ENCODE measurements at places on chromosomes 1 and 21.

- DNase-seq: no peak
Measured at GRCh38 chr1:46466477-46467182, 23.0 kb upstream of the DMBX1 start.

GRCh38 chr1:181112071-181112929 lies 23.8 kb downstream of the IER5 start:
- peak; percentile 76 for DNase-seq

- peak; percentile 35 for DNase-seq
Measured at GRCh38 chr1:47837056-47837830, 159.9 kb downstream of the TRABD2B start.

- peak; percentile 36 for DNase-seq
Measured at GRCh38 chr1:39524171-39524570, 32.7 kb downstream of the BMP8A start.

DNA sequence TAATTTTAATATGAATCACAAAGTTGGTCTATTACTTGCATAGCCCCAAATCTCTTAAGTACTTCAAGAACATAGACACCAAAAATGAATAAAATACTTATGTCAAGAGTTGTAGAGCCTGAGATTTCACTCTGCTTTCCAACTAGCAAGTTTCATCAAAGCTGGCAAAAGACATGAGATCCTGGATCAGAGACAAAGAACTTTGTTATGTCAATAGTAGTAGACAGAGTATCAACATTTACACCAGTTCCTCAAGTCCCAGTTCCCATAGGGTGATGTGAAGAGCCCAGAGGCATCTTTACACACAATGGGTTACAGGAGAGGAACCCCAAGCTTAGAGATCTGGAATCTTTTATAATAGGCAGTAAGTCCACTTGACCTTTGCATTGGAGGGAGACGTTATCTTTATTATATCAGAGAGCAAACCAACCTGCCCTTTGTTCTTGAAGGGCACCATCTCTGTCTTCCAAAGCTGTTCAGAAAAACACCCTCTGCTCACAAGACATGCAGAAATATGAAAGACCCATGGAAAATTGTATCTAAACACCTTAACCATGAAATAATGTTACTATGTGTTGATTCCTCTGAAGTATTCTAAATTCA lies 174.4 kb upstream of the GALNT2 start:
- DNase-seq: no peak

- no peak for DNase-seq
Measured at GRCh38 chr1:193479187-193479586, 292.8 kb upstream of the B3GALT2 start.

DNA sequence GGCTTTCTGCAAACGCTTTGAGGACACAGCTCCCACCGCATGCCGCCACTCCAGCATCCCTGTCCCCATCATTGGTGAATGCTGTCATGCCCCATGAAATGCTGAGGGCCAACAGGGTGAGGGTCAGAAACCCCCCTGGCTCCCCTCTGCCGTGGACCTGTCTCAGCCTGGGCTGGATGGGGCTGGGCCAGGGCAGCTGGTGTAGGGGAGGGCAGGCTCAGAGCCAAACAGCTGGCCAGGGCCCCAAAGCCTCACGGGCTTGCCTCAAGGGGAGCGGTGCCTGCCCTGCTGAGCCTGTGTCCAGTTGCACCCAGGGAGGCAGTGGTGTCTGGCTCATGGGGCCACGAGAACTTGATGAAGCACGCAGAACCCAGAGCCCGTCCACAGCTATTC lies 49.7 kb downstream of the S100B start:
- peak; percentile 44 for DNase-seq

- DNase-seq: no peak
Measured at GRCh38 chr1:167679714-167680113, 42.1 kb upstream of the MPZL1 start.

DNA sequence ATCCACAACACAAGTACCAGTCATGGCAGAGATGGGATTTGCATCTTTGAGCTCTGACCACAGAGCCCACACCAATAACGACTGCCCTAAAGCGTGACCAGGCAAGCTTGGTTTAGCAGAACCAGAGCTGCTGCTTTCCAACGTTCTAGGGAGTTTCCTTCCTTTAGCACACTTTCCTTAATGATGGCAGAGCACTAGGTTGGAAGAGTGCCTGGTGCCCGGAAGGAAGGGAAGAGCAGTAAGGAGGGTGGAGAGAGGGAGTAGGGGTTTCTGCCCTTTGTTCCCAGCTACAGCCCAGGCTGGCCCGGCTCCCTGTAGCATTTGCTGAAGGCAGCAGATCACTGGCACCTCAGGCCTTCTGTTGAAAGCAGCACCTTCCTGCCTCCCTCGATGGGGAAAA lies 6.1 kb upstream of the EVA1C start:
- no peak for DNase-seq

DNA sequence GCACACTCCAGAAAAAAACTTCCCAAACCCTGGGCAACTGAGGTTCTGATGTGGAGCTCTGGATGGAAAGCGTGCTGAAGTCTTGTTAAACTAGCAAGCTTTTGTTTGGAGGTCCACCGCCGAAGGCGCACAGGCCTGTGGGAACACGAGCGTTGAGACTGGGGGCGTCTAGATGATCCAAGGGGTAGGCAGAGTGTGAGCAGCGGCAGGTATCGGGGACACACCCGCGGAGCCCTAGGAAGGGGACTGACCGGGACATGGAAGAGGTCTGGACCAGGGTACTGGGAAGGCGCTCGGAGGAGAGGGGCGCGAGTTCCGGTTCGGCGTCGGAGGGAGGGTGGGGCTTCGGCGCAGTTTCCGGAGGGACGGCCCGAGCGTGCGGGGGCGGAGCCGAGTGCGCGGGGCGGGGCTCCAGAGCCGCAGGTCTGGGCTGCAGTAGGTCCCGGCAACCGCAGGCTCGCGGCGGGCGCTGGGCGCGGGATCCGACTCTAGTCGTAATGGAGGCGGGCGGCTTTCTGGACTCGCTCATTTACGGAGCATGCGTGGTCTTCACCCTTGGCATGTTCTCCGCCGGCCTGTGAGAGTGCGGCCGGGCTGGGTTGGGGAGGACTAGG lies at the start of gene SLC50A1:
Gene SLC50A1 (plus strand): TSS at position 438 of the 614 bp plus-strand sequence. CDS start 60 bp downstream, at position 498.
- peak; percentile 97 for DNase-seq
